ENCODE measurements at places on chromosomes 6 and 20.

DNA sequence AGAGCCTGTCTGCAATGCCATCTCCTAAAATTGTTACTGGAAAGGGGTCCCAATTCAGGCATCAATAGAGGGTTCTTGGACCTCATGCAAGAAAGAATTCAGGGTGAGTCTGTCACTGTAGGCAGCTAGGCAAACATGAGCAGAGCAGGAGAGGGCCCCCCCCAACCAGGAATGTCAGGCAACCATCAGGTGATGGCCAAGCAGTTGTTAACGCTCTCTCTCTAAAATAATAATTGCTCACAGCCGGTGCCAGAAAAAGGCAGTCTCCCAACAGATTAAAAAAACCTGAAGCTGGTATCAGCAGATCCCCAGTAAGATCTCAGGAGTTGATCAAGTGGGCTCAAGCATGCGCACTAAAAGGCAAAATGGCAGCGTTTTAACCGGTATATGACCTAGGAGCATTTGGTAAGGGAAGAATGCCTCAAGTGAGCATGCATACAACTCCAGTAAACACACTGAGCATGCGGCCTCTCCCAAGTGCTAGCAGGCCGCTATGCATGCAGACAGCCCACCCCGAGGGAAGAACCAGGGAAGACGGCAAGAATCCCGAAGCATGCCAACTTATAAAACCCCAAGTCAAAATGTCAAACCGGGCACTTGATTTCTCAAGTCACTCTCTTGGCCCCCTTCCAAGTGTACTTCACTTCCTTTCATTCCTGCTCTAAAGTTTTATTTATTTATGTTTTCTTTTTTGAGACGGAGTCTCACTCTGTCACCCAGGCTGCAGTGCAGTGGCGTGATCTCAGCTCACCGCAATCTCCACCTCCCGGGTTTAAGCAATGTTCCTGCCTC lies 44.0 kb upstream of the RNGTT start:
- DNase-seq, result no peak

DNA sequence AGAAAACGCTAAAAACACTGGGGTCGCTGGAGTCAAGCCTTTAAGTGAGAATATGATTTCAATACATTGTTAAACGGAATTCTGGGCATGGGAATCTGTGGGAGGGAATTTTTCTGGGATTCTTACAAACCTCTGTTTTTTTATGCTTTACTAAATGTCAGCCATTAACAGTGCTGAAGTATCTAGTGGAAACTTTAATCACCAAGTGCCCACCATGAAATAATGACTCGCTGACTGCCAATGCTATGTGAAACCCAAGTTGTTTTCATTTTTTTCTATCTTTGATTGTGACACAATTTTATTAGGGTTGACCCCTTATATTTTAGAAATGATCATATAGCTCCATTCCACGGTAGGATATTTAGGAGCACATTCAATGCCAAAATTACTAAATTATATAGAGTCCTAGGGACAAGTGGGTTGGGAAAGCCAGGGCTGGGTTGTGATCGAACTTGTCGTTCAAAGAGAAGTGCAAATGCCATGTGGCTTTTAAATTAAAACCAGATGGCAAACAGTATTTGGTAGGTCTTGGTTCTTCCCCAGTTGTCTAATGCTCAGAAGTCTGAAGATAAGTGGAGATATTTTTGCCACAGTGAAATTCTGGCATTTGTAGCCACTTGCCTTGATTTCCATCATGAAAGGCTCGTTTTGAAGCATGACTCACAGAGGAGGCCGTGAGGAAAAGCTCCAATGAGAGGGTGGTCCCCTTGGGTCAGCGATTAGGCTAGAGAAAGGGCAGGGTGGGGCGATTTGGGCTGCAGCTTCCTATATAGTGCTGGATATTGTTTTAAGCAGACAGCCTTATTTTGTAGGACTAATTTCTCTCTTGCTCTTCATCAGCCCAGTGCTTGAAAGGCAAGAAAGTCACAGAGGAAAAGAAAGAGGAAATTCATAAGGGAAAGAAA lies 254.4 kb upstream of the JAG1 start:
- DNase-seq, result no peak

GRCh38 chr6:109894181-109894580 lies 83.9 kb upstream of the GPR6 start:
- DNase-seq, result no peak

DNA sequence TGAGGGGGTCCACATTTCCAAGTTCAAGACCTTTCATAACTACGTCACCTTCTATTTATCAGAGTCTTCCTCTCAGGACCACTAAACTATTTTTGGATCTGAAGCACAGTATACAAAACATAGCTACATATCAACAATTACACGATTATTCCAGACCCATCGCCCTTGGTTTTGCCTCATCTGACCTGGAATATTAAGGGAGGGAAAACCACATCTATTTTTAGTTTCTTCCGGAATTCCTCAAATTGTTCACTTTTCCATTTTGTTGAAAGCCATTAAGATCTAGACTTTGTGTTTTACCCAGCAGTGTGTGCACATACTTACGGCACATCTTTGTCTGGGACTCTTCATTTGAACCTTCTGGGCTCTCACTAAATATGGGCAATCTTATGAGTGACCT lies 12.0 kb upstream of the ADGRF5 start:
- DNase-seq, result no peak

DNA sequence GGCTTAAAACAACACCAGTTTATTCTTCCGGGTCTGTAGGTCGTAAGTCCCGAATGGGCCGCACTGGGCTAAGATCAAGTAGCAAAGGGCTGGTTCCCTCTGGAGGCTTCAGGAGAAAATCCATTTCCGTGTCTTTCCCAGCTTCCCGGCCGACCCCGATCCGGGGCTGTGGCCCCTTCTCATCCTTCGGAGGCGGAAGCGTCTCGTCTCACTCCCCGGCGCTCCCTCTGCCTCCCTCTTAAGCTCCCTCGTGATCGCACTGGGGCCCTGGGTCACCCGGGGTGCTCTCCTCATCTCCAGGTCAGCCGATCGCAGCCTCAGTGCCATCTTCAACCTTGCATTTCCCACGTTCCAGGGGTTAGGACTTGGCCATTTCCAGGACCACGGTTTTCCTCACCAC lies 199.4 kb downstream of the WDR27 start:
- DNase-seq, result no peak

DNA sequence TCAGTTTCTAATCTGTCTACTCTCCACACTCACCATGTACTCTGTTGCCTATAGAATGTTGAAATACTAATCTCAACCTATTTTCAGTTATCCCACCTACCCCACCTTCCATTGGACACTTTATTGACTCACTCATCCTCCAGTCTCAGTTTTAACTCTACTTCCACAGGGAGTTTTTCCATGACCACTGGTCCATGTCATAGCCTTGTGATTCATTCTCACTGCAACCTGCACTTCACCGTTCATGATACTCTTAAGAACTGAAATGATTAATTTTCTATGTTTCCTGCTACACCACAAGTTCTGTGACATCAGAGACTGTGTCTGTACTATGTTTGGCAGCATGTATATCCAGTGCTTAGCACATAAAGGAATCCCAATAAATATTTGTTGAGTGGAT lies 122.8 kb upstream of the HSF2 start:
- DNase-seq, result no peak

DNA sequence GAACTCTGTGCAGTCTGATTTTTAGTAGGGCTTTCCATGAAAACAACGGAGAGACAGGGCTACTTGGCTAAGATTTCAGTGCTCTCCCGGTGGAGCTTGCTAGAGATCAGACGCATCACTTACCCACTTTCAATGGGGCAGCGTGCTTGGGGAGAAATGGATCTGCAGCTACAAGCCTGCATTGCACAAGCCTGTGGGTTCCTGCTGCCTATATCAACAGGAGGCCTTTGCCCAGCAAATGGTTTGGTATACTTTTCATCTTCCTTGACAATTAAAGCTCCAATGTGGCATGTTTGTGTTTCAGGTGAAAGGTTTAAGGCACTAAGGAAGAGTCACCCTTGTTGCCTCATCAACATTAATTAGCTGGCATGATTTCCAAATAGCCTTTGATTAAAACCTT lies 136.0 kb upstream of the FOXQ1 start:
- no peak for DNase-seq

- no peak for DNase-seq
Observed at GRCh38 chr6:69265706-69266105, 531.1 kb downstream of the LMBRD1 start.
